Activated naive CD8-positive, alpha-beta T cell treated with anti-CD3 and anti-CD28 coated beads, Interleukin-2, amount 10 ng/mL, durations not matched to agents 7 days and 5 days (primary cell): ENCODE measurements at places on chromosomes 2 and 18. TPM values are rescaled to one million over a fixed set of nuclear protein-coding genes. Genes with fewer than 3 reads are reported as not detected.

DNA sequence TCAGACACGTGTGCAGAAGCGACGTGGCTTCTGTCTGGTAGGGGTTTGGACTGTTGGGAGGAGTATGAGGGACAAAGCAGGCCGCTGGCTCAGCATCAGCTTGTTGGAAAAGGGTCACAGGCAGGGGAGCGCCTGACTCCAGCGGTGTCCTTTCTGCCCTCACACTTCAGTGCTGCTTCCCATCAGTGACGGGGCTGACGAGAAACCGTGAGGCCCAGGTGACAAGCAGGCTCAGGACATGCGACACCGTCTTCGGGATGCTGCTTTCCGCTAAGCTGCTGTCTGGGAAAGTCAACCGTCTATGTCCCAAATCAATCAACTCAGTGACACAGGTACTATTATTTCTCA is 90.5 kb downstream of the USP40 start:
- H3K4me1 ChIP-seq: no peaks in the 10 kb centered on the region
- H3K27me3 ChIP-seq: no peaks in the 10 kb centered on the region
- DNase-seq: no peak
- peaks cover 3% of the 10 kb centered on the region for H3K36me3 ChIP-seq

- H3K4me1 ChIP-seq: peaks cover 38% of the 10 kb centered on the region
- no peaks in the 10 kb centered on the region for H3K27me3 ChIP-seq
- H3K27ac ChIP-seq: peak overlapping the region; percentile 96
- no peak for DNase-seq
- H3K36me3 ChIP-seq: peaks cover 40% of the 10 kb centered on the region
- peak overlapping the region; percentile 97 for H3K4me3 ChIP-seq
Observed at GRCh38 chr2:74528600-74529356, 728 bp downstream of the AUP1 start.

DNA sequence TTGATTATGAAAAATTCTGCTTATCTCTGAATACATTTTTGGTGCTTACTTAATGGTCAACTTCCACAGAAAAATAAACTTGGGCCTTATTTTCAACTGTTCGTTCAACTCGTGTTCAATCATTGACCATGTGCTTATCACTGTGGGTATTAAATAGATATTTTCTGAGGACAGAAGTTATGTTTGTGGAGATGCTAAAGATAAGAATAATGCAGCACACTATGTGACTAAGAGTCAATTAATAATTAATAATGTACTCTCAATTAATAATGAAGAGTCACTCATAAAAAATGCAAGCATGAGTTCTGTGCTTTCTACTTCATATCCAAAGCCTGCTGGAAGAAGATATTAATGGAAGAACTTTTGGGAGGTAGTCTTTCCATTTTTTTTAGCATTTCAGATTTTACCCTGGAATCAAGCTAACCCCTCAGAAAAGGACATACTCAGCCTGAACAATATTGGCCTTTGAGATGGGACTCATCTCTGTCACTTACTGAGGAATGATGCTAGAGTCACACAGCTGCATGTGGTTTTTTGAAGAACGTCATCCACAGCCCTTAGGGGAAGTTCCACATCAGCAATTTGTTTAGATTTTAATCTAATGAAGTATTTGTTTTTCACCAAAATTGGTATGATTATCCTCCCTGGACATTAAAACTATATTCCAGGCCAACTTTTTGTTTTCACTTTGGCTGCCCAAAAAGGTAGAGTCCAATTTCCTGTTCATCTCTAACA is 191.9 kb upstream of the CRIM1 start:
- no peak for DNase-seq
- peaks cover 3% of the 10 kb centered on the region for H3K4me1 ChIP-seq
- H3K36me3 ChIP-seq: no peaks in the 10 kb centered on the region
- H3K4me3 ChIP-seq: no peak overlapping the region

DNA sequence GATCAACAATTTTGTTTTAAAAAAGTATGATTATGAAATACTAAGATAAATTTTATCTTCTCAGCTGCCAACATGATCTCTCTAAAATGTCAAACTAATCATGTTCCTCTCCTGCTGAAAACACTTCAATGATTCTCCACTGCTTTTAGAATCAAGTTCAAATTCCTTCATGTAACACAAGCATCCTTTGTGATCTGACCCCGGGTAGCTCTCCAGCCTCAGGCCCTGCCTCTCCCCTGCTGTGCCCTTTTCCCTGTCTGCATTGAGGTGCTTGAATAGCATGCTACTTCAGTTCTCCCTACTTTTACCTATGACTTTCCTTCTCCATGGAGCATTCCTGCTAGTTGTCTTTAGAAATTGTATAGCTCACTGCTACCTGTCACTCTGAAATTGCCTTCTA is 274.8 kb downstream of the PDE11A start:
- H3K4me1 ChIP-seq: no peaks in the 10 kb centered on the region
- DNase-seq: no peak
- H3K4me3 ChIP-seq: no peak overlapping the region
- no peak overlapping the region for H3K27ac ChIP-seq
- H3K27me3 ChIP-seq: peaks cover 28% of the 10 kb centered on the region

DNA sequence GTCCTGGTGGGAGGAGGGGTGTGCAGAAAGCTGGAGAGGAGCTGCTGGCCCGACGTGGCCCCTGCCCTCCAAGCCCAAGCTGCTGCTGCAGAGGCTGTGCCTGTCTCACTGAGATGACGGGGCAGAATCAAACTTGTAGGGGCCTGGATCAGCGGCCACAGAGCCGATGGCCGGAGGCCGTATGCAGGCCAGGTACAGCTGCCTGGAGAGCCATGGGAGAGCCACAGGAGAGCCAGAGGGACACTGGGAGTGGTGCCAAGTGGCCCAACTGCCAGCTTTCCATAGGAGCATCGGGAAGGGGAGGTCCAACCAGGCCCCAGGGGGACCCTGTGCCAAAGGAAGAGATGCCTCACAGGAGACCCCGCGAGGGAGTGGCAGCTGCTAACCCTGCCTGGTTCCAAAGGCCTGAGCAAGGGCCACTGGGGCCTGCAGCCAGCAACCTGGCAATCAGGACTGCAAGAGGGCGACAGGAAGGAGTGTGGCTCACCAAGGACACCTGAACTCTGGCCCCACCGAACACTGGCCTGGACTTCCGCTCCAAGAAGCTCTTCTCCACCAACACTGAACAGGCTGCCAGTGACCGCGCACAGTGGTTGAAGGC is 70.7 kb downstream of the HDAC4 start:
- H3K27ac ChIP-seq: peak overlapping the region; percentile 54
- no peak for DNase-seq
- peaks cover 2% of the 10 kb centered on the region for H3K27me3 ChIP-seq
- peaks cover 43% of the 10 kb centered on the region for H3K4me1 ChIP-seq

DNA sequence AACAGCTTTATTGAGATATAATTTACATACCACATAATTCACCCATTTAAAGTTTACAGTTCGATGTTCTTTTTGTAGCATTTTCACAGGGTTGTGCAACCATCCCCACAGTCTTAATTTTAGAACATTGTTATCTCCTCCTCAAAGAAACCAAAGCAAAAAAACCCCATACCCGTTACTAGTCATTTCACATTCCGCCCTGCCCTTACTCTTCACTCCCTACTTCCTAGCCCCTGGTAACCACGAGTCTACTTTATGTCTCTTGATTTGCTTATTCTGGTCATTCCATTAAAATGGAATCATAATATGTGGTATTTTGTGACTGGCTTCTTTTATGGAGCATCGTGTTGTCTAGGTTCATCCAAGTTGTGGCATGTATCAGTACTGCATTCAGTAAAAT is 137.7 kb downstream of the TANC1 start:
- no peak for DNase-seq
- H3K27ac ChIP-seq: no peak overlapping the region
- no peak overlapping the region for H3K4me3 ChIP-seq

- H3K4me1 ChIP-seq: peaks cover 6% of the 10 kb centered on the region
- DNase-seq: no peak
- no peak overlapping the region for H3K27ac ChIP-seq
Observed at GRCh38 chr2:20355131-20355530, 4.5 kb upstream of the PUM2 start.

- H3K27me3 ChIP-seq: peaks cover 17% of the 10 kb centered on the region
- no peak overlapping the region for H3K27ac ChIP-seq
- no peaks in the 10 kb centered on the region for H3K36me3 ChIP-seq
- no peaks in the 10 kb centered on the region for H3K4me1 ChIP-seq
- DNase-seq: no peak
- H3K4me3 ChIP-seq: no peak overlapping the region
Observed at GRCh38 chr18:54742659-54743604, 85.3 kb upstream of the RAB27B start.

DNA sequence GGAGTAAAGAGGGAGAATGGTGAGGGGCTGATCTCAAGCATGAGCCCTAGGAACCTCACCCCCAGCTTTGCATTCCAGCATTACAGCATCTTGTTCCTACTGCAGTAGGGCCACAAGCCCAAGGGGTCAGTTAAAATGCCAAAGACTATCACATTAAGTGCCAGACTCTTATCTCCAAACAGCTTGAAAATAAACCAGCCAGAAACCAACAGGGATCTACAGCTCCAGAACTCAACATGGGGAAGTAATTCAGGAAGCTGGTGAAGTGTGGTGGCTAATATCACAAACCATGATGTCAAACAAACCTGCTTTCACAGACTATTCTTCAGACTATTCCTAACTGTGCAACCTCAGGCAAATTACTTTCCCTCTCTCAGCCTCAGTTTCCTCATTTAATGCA is 278.3 kb downstream of the TNS1 start:
- no peak overlapping the region for H3K4me3 ChIP-seq
- no peaks in the 10 kb centered on the region for H3K27me3 ChIP-seq
- DNase-seq: no peak
- no peak overlapping the region for H3K27ac ChIP-seq

DNA sequence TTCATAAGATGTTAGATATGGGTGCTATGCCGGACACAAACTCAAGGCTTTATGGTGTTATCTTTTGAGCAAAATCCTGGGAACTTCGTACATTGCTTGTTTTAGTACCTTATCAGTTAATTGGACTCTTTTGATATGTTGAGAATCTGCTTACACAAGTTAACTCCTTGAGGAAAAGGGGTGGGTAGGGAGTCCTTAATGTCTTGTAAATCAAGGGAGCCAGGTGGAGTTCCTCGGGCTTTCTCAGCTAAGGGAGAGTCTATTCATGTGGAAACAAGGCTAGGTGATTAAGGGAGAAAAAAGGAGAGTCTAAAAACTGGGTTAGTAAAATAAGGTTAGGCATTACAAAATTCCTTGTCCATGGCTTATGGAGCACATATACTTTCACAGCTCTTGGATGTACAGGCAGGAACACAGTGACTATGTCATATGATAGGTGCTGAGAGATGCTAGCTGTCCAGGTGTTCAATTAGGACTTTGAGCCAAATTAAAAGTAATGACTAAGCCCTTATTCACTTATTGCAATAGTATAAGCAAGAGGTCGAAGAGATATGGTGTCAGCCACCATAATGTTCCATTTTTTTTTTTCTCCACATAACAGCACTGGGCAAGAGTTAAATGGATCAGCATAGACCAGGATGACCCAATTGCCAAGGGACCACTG is 59.5 kb upstream of the DYNAP start:
- no peak overlapping the region for H3K4me3 ChIP-seq
- DNase-seq: no peak
- no peak overlapping the region for H3K27ac ChIP-seq

- no peaks in the 10 kb centered on the region for H3K36me3 ChIP-seq
- DNase-seq: no peak
- H3K27me3 ChIP-seq: no peaks in the 10 kb centered on the region
- H3K27ac ChIP-seq: no peak overlapping the region
- H3K4me3 ChIP-seq: no peak overlapping the region
- peaks cover 1% of the 10 kb centered on the region for H3K4me1 ChIP-seq
Observed at GRCh38 chr2:234885118-234885517, 66.7 kb upstream of the SH3BP4 start.

GRCh38 chr2:151999053-151999452 is 99.8 kb downstream of the CACNB4 start:
- no peak overlapping the region for H3K27ac ChIP-seq
- H3K36me3 ChIP-seq: no peaks in the 10 kb centered on the region
- peak; percentile 43 for DNase-seq
- peaks cover 4% of the 10 kb centered on the region for H3K27me3 ChIP-seq

- no peaks in the 10 kb centered on the region for H3K36me3 ChIP-seq
- no peaks in the 10 kb centered on the region for H3K4me1 ChIP-seq
- no peak overlapping the region for H3K4me3 ChIP-seq
- no peak overlapping the region for H3K27ac ChIP-seq
- no peaks in the 10 kb centered on the region for H3K27me3 ChIP-seq
- no peak for DNase-seq
Observed at GRCh38 chr18:6601241-6601640, 128.3 kb upstream of the ARHGAP28 start.

- H3K4me3 ChIP-seq: peak overlapping the region; percentile 57
- peaks cover 24% of the 10 kb centered on the region for H3K4me1 ChIP-seq
- no peaks in the 10 kb centered on the region for H3K27me3 ChIP-seq
- H3K36me3 ChIP-seq: peaks cover 21% of the 10 kb centered on the region
- peak overlapping the region; percentile 89 for H3K27ac ChIP-seq
Observed at GRCh38 chr2:231713730-231714638, 5.7 kb downstream of the PTMA start.

DNA sequence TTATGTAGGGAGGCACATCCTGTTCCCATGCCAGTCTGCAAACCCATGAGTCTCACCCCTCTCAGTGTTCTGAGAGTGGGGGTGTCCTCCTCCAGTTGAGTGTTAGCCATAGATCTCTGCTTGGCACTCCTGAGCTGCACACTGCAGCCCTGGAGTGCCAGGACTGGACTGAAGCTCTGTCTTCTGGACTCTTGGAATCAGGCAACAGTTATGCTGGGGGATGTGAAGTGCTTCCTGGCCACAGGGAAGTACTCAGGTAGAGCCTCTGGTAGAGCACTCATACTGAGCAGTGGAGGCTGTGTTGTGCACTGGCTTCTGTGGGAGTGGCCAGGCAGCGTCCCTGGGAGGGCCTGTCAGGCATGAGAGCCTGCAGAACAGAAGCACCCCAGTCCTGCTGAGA is 43.0 kb downstream of the SERPINB7 start:
- H3K36me3 ChIP-seq: no peaks in the 10 kb centered on the region
- H3K4me3 ChIP-seq: no peak overlapping the region
- peaks cover 13% of the 10 kb centered on the region for H3K27me3 ChIP-seq
- no peak overlapping the region for H3K27ac ChIP-seq

DNA sequence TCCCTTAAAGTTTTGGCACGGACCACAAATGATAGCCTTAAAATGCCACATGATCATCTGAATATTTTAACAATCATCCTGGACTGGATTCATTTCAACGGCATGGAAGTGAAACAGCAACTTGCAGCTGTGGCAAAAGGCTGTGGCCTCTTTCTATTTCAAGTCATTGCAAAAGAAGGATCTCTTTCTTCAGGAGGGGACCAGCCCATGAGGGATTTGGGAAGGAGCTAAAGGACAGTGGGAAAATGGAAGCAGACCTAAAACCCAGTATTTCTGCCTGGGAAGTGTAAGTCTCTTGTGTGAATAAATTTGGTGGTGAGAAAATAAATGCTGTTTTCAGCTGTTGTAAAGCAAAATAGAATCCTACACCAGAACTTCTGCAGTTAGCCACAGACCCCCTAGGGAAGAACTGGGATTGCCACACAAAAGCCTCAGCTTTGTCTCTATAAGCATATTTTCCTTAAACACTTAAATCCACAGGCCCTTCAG is 107.3 kb upstream of the ZFP36L2 start:
- H3K4me3 ChIP-seq: no peak overlapping the region
- H3K4me1 ChIP-seq: peaks cover 6% of the 10 kb centered on the region

- H3K27ac ChIP-seq: no peak overlapping the region
- peaks cover 3% of the 10 kb centered on the region for H3K27me3 ChIP-seq
- H3K4me1 ChIP-seq: peaks cover 14% of the 10 kb centered on the region
- H3K36me3 ChIP-seq: peaks cover 18% of the 10 kb centered on the region
- H3K4me3 ChIP-seq: no peak overlapping the region
- DNase-seq: peak; percentile 50
Observed at GRCh38 chr2:102806250-102806837, 44.5 kb downstream of the TMEM182 start.

The CDH7 gene
- total RNA-seq: not detected

The LOXHD1 gene
- 0.39 TPM for total RNA-seq

The SIX2 gene
- total RNA-seq: not detected

The DUSP2 gene
- 47.7 TPM for total RNA-seq

The ICOS gene
- 32.2 TPM for total RNA-seq

The OXER1 gene
- total RNA-seq: not detected
